ENCODE measurements at places on chromosomes 1 and 21.

DNA sequence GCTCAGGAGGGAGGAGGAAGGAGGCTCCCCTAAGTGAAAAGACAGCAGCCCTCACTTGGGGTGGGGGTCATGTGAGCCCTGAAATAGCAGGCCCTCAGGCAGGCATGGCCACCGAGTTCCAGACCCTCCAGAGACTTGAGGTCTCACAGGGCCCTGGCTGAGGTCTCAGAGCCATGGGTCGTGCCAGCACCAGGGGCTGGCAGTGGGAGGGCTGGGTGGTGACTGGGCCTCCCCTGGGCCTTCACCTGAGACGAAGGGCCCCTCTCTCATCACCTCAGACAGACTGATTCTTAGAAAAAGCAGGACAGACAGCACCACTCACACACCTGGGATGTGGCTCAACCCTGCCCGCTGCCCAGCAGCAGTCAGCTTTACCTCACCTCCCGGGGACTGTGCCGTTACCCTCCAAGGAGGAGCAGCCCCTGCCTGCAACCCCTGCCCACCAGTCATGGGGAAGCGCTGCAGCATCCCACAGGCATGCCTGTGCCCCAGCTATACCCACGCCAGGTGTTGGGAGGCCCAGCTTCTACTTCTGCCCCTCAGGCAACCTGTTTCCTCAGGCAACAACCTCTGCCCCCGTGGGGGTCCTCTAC is 42.6 kb upstream of the LRP8 start:
- no peak for DNase-seq

DNA sequence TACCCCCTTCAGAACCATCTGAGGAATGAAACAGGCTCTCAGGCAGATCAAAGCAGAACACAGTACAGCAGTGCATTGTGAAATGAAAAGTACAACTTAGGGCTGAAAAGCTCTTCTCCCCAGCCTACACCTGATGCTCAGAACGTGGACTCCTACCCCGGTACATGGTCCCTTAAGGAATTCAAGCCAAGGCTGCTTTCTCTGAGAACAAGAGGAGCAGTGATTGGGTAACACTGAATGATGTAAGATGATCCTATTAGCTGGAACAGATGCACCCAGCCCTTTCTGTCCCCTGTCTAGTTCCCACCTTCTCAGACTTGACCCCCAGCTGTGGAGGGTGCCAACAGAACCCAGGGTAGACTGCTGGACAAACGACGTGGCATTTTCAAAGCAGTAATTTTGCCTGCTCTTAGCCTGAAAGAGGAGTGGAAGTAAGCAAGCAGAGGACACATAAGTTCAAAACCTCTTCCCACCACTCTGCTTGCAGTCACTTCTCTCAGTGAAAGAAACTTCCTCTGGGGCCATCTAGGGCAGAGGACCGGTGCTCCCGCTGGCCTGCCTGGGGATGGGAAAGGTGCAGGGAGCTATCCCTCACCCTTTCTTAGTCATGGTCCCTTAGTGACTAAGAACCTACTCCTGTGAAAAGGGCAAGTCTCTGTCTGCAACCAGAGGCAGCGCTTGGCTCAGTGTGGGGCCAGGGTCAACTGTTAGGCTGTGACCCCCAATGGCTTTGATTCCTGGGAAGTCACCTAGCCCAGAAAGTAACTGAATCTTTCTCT is 72.7 kb downstream of the TRABD2B start:
- no peak for DNase-seq

DNA sequence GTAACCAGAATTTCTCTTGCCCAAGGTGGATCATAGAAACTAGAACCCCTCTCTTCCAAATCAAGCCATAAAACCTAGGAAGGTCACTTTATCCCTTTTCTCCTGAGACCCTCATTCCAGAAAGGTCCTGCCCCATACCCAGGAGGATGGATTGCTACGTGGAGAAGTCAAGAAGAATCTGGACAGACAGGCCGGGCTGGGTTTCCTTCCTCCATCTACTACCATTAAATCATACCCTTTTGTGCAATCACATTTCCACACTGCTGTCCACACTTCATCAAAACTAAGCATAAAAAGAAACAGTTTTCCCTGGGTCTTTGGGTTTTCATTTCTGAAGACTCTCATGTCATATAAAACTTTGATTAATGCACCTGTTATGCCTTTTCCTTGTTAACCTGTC is 65.4 kb downstream of the C21orf91 start:
- no peak for DNase-seq

DNA sequence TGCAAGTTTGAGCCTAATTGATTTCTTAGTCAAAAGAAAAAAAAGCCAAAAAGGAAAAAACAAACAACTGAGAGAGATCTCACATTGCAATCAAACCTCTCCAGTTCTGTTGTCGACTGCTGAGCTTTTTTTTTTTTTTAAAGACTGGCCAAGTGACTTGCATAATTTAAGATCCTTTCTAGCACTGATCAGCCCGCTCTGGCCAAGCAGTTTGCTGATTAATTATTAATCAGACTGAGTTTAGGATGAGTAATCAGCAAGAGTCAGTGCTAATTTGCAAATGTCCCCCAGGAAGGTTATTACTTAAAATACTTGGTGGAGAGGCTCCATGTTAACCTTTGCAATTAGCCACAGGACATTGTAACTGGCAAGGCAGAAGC is 39.3 kb downstream of the HMGB4 start:
- peak; percentile 0 for DNase-seq

GRCh38 chr1:4461726-4462290 is 192.6 kb upstream of the AJAP1 start:
- no peak for DNase-seq

DNA sequence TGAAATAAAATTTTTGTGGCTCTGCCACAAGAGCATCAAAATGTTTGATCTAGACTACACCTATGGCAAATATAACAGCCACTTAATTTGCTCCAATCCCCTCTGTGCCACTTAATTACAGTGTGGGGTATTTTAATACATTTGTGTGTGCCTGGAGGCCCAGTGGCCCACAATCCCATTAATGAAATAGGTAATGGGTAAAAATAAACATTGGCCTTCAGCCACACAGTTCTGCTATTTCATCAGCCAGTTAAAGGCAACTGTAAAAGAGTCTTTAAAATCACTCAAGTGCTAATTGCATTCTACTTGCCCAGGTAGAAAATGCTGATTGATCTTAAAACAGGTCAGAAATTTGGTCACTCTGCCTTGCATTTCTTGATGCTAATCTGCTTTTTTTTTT is 151.6 kb upstream of the UBE2U start:
- no peak for DNase-seq

- peak; percentile 93 for DNase-seq
Observed at GRCh38 chr1:31154632-31155215, 85.0 kb downstream of the NKAIN1 start.

- DNase-seq = no peak
Observed at GRCh38 chr1:246218686-246219085, 288.4 kb downstream of the SMYD3 start.

DNA sequence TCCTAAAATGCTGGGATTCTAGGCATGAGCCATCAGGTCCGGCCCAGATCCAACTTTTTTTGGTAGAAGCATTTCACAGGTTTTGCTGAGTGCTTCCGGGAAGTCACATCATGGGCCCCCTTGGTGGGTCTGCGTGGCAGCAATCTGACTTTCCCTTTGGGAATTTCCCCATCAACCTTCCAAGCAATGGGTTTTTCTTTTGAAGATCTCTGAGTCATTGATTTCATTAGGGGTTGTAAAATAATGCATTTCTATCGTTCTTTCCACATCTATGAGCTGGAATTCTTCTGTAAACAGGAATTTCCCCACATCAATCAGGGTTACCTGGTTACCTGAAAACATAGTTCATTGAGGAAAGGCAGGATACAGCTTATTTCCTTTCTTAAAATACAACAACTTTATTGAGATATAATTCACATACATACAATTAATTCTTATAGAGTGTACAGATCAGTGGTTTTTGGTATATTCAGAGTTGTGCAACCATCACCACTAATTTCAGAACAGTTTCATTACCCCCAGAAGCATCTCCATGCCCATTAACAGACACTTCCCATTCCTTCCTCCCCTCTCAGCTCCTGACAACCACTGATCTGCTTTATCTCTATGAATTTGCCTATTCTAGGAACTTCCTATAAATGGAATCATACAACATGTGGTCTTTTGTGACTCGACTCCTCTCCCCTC is 9.9 kb upstream of the ZBTB17 start:
- DNase-seq = no peak

GRCh38 chr1:206833106-206833680 is 32.2 kb upstream of the IL20 start:
- no peak for DNase-seq

GRCh38 chr1:1858382-1859086 is 32.4 kb downstream of the GNB1 start:
- peak; percentile 66 for DNase-seq

- no peak for DNase-seq
Observed at GRCh38 chr1:169024800-169025271, 81.7 kb upstream of the ATP1B1 start.

DNA sequence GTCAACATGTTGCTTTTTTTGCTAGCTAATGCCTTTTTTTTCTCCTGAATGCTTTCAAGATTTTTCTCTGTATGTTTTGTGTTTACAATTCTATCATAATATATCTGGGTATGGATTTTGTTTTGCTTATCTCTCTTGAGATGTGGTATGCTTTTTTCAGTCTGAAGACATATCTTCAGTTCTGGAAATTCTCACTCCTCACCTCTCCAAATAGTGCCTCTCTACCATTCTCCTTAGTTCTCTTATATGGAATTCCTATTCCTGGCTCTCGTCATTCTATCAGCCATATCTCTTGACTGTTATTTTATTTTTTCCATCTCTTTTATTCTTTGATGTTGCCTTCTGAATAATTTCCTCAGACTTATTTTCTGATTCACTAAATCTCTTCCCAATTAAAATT is 58.4 kb downstream of the IVNS1ABP start:
- no peak for DNase-seq

DNA sequence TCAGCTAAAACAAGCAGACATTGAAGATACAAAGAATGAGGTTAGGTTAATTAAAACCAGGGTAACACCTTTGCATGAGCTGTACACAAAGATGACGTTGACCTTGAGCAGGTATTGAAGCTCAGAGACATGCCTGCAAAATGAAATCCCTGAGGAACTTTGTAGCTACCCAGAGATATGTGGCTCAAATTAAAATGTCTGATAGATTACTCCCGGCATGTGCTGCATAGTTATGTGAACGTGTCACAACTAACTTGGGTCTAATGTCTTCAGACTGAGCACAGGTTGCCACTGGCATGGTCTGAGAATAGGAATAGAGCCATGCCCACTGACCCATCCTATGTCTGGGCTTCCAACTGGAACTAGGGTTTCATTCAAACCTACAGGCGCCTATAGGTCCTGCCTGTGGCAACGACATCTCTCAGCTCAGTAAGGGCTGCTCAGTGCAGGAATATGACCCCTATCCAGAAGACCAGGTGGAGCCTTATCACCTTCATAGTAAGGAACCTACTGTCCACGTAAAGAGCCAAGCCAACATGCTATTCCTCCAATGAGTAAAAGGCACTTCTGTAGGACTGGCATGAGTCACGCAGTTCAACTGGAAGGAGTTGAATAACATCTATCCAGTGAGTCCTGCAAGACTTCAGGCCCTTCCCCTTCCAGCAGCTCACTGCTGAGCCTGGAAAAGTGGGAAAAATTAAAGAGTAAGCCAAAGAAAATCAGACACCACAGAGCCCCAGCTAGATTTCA is 60.7 kb downstream of the PRKAB2 start:
- no peak for DNase-seq

DNA sequence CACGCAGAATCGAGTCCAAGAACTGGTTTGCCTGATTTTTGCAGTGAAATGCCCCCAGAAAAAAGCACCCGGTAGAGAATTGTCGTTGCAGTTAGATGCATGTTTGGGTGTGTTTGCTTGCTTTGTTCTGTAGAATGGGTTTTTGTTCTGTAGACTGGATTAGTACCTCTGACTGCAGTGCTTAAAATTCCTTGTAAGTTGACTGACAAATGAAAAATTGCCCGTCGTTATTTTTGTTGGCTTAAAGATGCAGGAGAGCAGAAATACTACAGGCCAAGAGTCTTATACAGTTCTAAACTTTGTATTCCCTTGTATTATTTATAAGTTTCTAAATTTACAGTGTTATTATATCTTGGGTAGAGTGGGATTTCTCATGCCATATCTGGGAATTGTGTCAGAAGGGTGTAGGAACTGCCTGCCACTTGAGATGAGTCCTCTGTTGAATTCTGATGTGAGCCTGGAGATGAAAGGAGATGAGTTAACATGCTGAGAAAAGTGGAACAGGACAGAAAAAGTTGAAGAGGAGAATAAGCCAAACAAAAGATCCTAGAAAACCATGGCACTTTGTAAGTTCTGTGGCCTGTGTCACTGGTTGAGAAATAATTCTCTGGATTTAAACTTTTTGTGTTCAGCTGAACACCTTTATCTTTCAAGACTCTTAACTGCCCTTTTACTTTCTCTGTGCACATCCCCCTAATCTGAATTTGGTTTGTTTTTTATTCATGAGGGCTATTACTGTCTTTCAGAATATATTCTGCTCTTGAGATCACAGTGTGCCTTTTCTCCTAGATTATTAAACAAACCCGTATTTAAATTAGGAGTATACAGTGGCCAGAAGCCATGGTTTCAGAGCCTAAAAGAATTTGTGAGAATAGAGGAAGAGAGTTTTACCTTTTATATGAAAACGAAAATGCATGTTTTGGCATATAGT is 1.4 kb downstream of the DESI2 start:
- no peak for DNase-seq

GRCh38 chr1:210681158-210681557 is 352.5 kb downstream of the HHAT start:
- DNase-seq = no peak

DNA sequence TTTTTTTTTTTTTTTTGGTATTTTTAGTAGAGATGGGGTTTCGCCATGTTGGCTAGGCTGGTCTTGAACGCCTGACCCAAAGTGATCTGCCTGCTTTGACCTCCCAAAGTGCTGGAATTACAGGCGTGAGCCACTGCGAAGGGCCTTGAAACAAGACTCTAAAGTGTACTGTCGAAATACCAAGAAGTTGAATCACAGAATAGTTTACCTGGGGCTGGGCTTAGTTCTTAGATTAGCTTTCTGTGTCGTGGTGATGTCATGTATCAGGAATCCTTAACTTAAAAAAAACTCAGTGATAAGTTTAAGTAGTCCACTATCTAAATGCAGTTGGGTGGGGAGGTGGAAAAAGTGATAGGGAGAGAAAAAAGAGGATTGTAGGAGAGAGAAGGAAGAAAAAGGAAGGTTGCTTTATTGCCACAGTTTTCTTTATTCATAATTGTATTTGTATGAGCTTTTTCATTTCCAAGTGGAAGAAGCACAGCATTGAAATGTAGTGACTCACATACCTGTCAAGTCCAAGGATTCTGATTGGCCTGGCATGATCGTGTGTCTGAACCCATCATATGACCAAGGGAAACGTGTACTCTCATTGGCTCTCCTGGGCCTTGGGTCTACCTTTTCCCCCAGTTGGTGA is 13.4 kb downstream of the ITSN1 start:
- DNase-seq = peak; percentile 27

- no peak for DNase-seq
Observed at GRCh38 chr1:50275566-50275965, 147.7 kb downstream of the DMRTA2 start.

DNA sequence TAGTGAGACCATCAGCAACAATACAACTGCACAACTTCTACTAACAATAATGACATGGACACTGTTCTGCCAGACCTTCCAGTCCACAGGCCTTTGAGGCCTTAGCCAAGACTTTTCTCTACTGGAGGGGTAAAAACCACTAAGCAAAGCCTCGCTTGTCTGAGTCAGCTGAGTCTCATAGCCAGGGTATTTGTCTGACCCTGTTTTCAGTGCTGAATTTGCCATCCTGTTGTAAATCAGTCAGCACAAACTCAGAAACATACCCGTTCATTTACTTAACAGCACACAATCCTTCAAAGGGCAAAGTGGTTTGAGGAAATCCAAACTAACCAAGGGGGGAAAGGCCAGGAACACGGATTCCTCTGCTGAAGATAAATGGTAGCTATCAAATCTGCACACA is 537.8 kb downstream of the SMYD3 start:
- no peak for DNase-seq

GRCh38 chr1:67440339-67440738 is 10.1 kb upstream of the SERBP1 start:
- DNase-seq = no peak
